GM23338 (cell line): ENCODE measurements at places on chromosomes 16 and 17.

- peak; percentile 75 for DNase-seq
Measured at GRCh38 chr16:30958175-30959079, 873 bp downstream of the SETD1A start.

DNA sequence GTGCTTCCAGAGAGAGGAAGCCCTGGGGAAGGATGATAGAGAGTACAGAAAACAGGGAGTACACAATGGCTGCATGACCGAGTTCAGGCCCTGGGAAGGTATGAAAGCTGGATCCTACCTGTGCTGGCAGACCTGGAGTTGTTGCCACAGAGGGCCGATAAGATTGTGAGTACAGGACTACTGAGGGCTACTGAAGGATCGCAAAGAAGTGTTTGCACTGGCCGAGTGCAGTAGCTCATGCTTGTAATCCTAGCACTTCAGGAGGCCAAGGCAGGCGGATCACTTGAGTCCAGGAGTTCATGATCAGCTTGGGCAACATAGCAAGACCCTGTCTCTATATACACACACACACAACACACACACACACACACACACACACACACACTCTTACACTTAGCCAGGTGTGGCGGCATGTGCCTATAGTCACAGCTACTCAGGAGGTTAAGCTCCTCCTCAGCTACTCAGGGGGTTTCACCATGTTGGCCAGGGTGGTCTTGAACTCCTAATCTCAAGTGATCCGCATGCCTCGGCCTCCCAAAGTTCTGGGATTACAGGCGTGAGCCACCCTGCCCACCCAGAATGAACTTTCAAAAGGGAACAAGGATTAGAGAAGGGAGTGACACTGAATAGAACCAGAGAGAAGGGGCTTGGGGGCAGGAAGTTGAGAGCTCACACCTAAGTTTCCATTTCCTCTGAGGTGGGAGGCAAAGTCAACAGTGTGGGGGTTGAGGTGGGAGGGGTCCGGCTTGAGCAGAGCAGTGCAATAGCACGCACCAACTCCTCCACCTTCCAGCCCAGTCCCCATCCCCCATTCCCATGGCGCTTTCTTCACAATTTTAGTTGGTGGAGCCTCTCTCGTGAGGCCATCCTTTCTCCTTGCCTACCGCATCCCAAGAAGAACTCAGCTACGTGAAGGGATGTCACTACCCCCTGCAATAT, 7.5 kb downstream of the SCIMP start:
- DNase-seq = no peak

DNA sequence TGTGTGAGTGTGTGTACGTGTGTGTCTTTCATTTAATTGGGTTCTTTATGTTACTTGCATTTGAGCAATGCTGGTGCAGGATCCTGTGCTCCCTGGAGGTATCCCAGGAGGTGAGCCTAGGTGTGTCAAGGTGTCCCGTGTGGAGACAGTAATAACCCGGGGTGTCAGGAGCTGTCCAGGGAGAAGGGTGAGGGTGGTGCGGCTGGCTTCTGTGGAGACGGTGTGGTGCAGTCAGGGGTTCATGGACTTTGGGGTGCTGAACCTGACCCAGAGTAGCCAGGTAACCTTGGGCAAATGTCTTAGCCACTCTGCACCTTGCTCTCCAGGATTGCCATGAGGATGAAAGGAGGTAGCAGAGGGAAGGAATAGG, 7.4 kb upstream of the ELAC2 start:
- DNase-seq = no peak

DNA sequence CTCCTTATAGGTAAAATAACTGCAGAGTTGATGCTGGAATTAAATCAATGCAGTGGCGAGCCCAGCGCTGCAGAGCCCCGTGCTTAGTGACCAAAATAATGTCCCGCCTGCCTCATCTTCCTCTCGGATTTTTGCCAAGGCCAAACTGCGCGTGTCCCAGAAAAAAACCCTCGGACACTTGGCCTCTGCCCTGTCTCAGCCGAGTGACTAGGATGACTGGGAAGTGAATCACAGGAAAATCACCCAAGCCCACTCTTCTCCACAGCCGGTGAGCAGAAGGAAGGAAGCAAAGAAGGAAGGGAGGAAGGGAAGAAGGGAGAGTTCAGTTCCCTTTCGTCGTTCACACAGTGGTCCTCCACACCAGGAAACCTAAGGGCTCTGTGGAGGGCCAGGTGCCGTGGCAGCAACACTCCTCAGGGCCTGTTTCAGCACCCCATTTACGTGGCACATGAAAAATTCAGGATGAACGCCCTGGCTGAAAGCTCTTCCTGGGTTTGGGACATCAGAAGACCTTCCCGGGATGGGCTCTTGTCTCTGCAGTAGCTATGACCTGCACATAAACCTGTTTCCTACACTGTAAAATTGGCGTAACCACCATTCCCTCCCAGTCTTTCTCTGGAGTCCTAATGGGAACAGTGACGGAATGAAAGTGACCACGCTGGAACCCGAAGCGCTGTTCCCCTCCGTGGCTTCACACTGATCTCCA, 25.4 kb upstream of the HOXB13 start:
- DNase-seq = no peak

DNA sequence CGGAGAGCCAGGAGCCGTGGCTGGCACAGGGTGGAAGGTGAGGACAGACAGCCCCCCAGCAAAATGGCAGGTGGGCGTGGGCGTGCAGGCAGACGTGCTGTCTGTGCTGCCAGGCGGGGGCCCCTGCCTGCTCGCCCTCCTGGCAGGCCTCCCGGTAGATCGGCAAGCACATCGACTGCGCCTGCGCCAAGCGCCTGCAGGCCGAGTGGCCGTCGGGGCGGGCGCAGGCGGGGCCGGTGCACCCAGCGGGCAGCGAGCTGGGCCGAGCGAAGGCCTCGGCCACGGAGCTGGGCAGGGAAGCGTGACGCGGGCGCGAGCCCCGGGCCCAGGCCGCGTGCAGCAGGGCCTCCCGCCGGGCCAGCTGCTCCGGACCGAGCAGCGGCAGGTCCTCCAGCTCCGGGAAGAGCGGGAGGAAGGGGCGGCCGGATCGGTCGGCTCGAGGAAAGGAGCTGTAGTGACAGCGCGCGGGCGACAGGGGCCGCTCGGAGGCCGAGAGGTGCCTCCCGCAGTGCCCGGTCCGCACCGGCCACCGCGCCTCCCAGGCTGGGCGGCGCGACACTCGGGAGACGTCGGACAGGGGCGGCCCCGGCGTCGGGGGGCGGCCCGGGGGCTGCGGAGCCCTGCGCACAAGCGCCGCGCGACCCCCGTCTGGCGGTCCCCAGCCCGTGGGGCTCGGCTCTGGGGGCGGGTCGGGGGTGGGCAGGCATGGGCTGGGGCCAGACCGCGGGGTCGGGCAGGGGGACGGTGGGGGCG, 16.9 kb downstream of the GRIN2C start:
- DNase-seq = peak; percentile 89

GRCh38 chr17:4498461-4499397, at the start of gene SPNS2:
SPNS2 (plus strand) TSS chr17:4498881; CDS start chr17:4499048, 167 bp downstream.
- DNase-seq = peak; percentile 88

GRCh38 chr17:42184713-42185620, at the start of gene HCRT:
HCRT (minus strand) TSS chr17:42185452; CDS start chr17:42185365, 87 bp downstream.
- no peak for DNase-seq

- no peak for DNase-seq
Measured at GRCh38 chr17:73057196-73057595, 35.3 kb downstream of the SLC39A11 start.

- peak; percentile 53 for DNase-seq
Measured at GRCh38 chr16:70632273-70632672, 14.1 kb upstream of the IL34 start.

DNA sequence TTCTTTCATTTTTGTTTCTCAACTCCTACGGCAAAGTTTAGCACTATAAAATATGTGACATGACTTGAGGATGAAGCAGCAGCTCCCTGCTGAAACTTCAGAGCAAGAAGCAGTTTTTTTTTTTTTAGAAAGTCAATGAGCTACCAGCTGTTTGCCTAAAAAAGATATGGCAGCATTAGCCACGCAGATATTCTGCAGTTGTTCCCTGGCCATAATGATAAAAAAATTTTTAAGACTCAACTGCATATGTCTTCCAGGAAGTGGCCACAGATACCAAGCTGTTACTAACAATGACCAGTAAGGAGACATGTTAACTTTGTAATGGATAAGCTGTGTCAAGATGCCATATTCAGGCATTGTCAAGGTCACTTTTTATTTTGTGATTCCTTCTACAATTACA, 319.6 kb upstream of the CDH11 start:
- DNase-seq = no peak

DNA sequence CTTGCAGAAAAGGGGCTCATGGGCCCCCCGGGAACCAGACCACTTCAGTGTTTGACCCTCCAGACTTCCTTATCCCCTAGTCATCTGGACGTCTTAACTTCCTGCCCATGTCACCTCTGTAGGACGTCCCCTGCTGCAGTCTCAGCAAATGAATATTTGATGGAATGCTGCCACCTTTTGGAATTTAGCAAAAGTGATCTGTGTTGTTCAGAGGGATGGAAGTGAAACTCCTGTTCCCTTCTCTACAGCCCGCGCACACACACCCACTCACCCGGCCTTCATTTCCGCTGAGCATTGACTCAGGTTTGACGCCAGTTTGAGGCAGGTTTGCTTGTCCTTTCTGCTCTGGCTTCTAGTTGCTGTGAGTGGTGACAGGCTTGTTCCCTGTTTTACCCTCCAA, 507.2 kb upstream of the EEF2KMT start:
- peak; percentile 46 for DNase-seq

DNA sequence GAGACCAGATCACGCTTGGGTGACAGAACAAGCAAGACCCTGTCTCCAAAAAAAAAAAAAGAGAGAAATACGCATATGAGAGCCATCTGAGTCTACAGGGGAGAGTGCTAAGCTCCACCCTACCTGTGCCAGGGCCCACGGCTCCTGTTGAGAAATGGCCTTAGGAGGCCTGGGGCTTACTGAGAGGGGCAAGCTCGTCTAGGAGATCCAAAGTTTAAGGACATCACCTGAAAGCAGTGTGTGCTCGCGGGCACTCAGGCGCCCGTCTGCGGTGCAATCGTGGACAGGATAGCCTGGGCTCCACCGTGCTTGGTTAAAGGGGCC, 14.5 kb upstream of the BAIAP2 start:
- no peak for DNase-seq

DNA sequence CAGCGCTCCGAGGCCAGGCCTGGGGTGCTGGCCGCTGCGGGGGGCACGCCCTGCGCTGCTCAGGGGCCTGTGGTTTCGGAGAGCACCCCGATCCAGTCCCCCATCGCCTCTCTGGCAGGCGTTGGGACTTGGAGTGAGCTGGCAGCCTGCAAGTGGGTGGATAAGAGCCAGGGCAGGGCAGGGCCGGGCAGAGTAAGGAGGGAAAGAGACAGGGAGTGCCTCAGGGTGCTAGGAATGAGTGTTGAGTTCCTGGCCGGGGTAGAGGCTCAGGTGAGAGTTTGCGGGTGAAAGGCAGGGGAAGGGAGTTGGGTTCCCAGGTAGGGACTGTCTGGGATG, 1.3 kb downstream of the CDH13 start:
- peak; percentile 10 for DNase-seq

GRCh38 chr16:56332464-56333079, 92.8 kb downstream of the AMFR start:
- DNase-seq = peak; percentile 66

DNA sequence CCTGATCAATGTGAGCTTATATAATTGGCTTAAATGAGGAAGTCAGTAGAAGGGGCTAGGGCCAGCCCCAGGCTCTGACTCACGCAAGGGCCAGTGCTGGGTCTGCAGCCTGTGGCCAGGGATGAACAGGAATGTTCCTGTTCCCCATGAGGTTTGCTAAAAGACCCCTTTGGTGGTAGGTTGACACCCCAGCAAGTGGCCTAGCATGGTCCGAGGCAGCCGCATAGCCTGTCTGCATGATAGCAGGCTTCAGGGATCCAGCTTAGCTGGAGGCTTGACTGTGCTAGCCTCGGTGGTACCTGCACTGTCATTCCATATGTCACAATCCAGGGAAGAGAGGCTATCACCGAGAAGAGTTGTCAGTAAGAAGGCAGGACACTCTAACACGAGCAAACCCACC, 23.5 kb downstream of the TRIM25 start:
- no peak for DNase-seq

DNA sequence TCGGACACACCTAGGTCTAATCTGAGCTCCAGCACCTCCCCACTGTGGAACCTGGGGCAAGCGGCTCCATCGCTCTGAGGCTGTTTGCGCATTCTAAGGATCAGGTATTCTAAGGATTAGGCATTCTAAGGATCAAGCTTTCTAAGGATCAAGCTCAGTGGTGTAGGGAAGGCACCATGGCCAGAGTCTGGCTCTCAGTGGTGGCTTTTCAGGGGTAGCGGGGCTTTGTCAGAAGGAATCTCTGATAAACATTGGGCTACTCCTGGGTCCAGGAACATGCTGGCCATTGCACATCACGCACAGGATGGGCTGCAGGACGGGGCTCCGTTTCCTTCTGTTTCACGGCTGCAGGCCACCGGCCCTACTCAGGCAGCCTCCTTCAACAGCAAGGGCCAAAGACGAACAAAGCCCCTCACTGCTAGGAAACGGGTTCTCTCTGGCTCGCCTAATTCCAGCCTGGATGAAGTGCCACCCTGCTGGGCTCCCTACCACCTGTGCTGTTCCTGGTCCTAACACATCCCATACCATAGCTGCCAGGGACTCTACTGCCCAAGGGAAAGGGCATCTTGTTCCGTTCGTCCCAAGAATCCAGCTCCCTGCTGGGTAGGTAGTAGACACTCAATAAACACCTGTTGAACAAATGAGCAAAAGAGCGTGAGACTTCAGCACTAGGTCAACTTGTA, 5.5 kb downstream of the C1QTNF1 start:
- no peak for DNase-seq

DNA sequence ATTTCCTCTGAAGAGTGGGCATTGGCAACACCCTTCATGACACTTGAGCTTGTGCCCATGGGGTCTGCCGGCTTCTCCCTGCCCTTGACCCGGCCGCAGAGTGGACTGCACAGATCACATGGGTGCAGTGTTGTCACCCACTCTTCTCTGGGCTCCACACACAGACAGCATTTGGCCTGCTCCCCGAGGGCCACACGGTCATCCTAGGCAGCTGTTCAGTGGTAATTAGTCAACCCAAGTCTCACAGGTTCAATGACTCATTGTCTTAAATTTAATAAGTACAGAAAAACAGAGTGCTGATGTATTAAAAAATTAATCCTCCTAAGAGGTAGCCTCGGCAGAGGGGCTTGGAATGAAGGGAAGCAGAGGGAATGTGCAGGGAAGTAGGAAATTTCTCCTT, 204.8 kb downstream of the MSI2 start:
- no peak for DNase-seq

- DNase-seq = peak; percentile 54
Measured at GRCh38 chr16:57977418-57978069, 6.6 kb upstream of the CNGB1 start.
